ENCODE measurements at places on chromosomes 6 and 20.

GRCh38 chr20:41437836-41438235 is 71.2 kb upstream of the EMILIN3 start:
- no peak for DNase-seq

DNA sequence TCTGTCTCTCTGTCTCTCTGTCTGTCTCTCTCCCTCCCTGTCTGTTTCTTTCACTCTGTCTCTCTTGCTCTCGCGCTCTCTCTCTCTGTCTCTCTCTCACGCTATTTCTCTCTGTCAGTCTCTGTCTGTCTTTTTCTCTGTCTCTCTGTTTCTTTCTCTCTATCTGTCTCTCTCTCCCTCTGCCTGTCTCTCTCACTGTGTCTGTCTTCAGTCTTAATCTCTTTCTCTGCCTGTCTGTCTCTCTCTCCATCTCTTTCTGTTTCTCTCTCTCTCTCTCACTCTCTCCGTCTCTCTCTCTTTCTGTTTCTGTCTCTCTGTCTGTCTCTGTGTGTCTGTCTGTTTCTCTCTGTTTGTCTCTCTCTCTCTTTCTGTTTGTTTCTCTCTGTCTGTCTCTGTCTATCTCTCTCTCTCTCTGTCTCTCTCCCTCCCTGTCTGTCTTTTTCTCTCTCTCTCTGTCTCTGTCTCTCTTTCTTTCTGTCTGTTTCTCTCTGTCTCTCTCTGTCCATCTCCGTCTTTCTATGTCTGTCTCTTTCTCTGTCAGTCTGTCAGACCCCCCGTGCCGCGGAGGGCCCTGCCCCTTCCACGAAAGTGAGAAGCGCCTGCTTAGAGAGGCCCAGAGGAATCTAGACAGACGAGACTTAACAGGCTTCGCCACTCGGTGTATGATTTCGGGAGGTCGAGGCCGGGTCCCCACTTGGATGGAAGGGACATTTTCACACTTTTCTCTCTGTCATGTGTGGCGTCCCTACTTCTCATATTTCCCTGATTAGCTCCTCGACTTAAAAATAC is 346.3 kb upstream of the DEFB115 start:
- no peak for DNase-seq

DNA sequence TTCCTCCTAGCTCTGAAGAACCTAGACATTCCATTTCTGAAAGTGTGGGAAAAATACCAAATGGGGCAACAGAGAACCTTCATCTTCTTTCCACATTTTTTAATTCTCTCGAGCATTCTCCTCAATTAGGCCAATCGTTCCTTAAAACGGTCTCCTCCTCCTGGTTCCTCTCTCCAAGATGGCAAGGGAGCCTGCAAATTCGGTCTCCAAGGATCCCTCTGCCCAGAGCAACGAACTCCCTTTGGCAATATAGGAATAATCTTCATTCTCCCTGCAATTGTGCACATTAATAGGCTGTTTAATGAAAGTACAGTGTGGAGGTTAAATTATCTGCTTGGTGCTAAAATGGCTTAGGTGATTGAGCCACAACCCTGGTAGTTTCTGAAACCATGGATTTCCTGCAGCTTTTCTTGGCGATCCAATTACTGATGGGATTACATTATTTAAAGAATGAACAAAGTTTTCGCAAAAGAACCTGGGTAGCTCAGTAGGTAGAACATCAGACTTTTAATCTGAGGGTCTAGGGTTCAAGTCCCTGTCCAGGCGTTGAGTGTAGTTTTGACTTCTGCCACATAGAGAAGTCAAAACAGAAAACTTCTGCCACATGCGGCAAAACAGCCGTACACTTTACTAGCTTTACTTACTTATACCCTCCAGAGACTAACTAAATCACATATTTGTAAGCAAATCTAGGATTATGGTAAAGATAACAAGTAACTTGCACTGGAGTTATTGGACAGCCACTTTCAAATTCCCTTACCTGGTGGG is 102.9 kb upstream of the ZNF184 start:
- no peak for DNase-seq

DNA sequence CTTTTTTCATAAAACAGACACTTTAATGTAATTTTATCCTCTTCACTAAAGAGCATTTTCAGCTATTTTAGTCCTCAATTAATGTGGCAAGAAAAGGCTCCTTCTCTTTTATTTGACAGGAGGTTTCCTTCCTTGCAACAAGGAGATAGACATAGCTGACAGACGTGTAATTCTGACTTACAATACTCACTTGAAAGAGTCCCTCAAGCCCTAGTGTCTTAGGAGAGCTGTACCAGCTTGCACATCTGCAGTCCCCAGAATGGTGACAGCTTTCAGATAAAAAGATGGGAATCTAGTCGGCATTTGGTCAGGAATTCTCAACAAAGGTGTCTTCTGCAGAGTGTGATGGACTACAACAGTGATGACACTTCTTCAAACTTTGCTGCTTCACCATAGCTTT is 603.7 kb upstream of the PTCHD4 start:
- DNase-seq = no peak

DNA sequence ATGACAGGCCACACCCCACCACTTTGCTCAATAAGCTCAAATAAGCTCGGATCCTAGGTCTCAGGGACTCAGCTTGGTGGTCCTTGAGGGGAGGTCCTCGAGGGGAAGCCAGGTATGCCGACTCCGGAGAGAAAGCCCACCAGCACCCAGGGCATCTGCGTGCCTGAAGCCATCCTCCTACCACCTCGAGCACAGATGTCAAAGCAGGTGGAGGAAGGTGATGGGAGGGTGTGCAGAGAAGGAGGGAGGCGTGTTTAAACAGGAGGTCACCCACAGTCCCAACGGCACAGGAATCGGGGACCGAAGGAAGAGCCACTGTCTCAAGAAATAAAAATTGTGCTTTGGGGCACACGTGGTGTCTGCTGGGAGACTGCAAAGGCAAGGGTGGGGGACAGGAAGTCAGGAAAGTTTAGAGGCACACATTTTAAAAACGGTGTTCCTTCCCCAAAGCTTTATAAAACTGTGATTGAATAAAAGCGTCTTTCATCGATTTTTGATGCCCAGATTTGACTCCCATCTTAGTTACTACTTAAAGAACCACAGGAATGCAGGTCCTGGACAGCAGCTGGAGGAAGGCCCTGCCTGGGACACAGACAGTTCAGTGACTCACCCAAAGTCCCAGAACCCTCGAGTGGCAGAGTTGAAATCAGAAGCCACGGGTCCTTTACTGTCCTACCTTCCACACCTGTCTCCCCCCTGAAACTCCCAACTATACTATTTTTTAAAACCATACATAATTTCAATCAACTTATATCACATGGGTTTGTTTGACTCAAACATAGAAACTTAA is 221.0 kb upstream of the PDE10A start:
- DNase-seq = no peak

DNA sequence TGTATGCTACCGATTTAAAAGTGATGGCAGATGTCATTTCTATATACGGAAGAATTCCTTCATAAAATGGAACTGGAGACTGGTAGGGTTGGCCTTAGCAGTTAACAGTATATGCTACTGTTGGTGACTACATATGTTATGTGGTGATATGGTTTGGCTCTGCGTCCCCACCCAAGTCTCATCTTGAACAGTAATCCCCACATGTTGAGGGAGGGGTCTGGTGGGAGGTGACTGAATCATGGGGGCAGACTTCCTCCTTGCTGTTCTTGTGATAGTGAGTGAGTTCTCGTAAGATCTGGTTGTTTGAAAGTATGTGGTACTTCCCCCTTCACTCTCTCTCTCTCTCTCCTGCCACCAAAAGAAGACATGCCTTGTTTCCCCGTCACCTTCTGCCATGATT is 29.6 kb downstream of the RGS17 start:
- DNase-seq = no peak

DNA sequence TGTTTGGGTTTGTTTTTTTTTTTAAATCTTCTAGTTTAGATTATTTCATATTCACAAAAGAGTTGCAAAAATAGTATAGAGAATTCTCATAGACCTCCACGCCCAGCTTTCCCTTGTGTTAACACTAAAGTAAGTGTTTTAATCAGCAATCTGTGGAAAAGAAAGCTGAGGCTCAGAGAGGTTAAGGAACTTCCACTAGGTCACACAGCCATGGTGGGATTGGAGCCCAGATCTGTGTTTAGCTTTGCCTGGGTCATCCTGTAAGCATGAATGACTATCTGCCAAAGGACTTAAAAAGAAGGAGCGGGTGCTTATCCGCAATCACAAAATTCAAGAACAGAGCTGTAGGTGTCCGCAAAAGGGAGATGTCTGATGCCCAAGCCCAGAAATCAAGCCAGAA is 60.5 kb downstream of the EDN3 start:
- DNase-seq = no peak

GRCh38 chr6:90534337-90535025 is 52.4 kb downstream of the MAP3K7 start:
- no peak for DNase-seq
